Left hindlimb (tissue), 1 donor: ENCODE measurements at places on chromosomes 5 and 9.

- no peak for DNase-seq
These were observed 64.9 kb downstream of the SLC25A46 start for GRCh38 chr5:110803467-110804326.

DNA sequence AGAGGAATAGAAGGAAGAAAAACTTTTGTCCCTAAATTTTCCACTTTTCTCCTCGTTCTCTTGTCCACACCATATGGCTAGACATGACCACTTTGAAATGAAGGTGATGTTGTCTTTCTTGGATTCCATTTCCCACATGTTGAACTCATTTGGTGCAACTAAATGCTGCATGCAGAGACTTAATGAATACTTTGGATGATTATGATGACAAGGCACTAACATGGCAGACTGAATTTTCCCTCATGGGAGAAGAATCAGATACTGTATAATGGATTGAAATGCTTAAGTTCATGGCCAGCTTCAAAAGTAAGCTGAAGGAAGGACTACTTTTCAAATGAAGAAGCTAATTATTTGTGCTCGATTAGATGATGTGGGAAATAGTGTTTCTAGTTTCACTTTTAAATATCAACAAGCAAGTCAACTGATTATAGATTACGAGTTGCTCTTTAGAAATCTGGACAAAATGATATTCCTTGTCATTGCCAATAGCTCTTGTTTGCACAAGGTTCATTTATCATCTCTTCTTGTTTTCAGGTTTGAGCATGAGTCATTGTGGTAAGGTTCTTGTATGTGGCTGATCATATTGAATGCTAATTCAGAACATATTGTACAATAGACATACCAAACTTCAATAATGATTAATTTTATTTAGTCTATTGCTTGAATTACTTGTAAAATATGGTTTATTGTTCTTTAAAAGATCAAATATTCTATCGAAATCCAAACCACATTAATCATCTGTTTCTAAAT lies 501.3 kb upstream of the FTMT start:
- DNase-seq, result no peak

- DNase-seq, result no peak
These were observed 136.3 kb downstream of the TMEM232 start for GRCh38 chr5:110590187-110590586.

DNA sequence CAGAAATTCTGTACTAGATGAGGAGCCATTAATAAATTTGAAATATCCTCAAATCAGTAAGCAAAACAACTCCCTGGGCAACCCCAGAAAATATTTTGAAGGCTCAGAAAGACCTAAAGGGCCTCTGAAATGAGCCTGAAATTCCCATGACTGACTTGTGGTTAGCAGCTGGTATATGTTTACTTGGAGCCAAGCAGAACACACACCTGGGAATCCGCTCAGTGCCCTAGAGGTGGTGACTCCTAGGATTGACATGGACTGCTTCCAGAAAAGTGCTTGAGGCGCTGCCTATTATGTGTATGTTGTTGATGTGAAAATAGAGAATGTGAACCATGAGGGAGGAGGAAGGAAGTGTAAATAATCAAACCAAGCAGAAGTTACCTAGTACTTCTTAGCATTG lies 14.7 kb downstream of the RFK start:
- DNase-seq, result no peak

DNA sequence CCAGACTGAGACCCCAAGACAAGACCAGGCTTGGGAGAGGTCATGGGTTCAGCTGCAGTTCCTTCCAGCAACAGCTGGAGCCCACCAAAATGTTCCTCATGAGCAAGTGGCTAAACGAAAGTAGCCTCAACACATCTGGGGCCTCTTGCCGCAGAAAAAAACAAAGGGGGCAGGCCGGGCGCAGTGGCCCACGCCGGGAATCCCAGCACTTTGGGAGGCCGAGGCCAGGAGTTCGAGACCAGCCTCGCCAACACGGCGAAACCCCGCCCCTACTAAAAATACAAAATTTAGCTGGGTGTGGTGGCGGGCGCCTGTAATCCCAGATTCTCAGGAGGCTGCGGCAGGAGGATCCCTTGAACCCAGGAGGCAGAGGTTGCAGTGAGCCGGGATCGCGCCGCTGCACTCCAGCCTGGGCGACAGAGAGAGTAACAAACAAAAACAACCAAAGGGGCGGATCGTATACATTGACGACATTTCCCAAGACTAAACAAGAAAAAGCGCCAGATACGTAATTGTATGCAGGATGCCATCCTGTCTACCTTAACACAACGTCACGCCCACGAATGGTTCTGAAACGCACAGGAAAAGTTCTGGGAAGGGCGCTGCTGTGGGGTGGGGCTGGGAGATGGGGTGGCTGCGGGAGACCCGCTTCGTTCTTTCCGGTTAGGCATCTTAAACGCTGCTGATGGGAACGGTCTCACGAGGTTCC lies 1.7 kb downstream of the INPP5E start:
- no peak for DNase-seq

DNA sequence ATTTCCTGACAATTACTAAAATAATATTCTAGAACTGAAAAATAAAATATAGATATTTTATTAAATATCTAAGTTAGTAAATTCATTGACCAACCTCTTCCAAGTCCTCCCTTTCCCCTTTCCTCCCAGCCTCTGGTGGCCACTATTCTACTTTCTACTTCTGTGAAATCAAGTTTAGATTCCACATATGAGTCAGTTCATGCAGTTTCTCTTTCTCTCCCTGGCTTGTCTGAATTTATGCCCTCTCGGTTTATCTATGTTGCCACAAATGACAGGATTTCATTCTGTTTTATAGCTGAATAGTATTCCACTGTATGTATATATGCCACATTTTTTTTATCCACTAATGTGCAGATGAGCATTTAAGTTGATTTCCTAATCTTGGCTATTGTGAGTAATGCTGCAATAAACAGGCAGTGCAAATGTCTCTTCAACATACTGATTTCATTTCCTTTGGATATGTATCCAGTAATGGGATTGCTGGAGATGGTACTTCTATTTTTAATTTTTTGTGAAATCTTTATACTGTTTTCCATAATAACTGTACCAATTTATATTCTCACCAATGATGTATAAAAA lies 52.3 kb downstream of the WDR36 start:
- DNase-seq, result no peak

DNA sequence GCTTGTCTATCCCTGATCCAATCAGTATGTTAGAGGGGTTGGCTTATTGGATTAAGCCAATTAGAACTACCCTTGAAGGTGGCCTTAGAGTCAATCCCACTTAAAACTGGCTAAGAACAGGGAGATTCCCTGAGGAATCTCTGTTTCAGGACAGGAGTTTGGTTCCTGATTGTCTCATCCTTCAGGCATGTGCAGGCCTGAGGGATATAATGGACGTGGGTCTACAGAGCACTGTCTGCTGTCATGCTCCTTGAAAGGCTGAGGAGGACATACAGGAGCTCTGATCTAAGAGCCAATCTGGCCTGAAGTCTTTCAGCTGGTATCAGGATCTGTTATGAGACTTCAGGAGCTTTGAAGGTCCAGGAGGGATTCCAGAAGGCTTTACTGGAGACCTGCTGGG lies 36.2 kb upstream of the PRXL2C start:
- DNase-seq, result no peak

DNA sequence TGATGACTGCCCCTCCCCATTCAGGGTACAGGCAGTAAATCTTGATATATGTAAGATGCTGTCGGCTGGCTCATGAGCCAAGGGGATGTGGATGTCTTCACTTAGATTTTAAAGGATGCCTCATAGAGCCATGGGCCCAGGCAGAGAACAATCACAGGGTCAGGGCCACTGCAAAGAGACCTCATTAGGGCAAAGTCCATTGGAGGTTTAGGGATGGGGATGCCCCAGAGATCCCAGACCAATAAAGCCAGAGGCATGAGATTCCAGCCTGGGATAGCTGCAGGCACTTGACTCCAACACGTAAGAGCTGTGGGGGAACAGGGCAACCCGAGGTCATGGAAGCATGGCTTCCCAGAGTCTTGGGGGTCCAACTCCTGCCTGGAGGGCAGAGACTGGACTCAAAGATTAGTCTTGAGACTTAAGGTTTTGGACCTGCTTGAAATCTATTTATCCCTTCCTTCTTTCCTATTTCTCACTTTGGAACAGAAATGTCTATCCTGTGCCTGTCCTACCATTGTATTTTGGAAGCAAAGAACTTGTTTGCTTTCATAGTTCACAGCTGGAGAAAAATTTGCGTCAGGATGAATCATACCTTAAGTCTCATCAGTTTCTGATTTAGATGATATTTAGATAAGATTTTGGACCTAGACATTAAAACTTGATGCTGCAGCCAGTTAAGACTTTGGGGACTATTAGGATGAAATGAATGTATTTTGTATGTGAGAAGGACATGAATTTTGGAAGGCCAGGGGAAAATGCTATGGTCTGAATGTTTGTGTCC lies 101.3 kb upstream of the ADRA1B start:
- no peak for DNase-seq

GRCh38 chr5:163552536-163552935 lies 47.1 kb downstream of the MAT2B start:
- no peak for DNase-seq
